IPS DF 19.7 (cell line): ENCODE measurements at places on chromosomes 7 and 10.

DNA sequence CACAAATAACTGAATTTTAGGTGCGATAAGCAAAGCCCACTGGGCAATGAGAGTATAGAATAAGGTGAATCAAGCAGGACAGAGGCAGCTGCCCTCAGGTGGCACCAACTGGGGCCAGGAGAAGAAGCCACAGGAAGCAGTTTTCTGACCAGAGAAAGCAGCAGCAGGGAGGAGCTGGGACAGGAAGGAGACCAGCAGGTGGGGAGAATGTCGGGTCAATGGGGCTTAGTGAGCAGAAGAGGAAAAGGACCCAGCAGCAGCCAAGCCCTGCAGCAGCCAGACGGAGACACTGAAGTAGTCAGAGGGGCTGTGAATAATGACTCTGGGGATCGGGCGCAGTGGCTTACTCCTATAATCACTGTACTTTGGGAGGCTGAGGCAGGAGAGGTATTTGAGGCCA lies 209.6 kb upstream of the SH2B2 start:
- peak; percentile 67 for DNase-seq

- no peak for DNase-seq
Observed at GRCh38 chr10:59027975-59028655, 148.3 kb upstream of the PHYHIPL start.

GRCh38 chr7:123522066-123522465 lies 12.3 kb downstream of the IQUB start:
- no peak for DNase-seq

DNA sequence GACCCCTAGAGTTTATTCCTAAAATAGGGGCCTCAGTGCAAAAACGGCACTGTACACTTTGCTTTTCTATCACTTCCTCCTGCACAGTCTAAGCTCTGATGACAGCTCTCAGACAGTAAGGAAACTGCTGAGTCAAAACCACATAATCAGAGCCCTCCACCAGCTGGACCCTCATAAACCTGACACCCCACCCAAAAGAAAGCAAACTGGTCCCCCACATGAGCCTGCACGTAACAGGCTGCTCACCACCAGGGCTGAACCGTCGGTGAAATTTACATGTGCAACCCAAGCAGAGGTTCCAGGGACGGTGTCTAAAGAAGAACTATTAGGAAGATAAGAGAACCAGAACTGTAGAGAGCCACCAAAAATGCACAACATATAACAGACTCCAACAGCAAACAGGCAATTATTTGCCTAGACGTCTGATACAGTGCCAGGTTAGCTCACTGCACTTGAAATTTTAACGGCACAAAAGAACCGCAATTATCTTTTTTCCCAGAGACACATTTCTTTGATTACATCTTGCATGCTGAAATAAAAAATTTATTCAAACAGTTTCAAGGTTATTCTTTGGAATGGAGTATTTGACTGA lies 19.6 kb downstream of the SGMS1 start:
- DNase-seq, result no peak

- DNase-seq, result no peak
Observed at GRCh38 chr7:323410-323809, 33.4 kb downstream of the FOXL3 start.

- no peak for DNase-seq
Observed at GRCh38 chr10:32166365-32166764, 110.1 kb upstream of the KIF5B start.

- DNase-seq, result no peak
Observed at GRCh38 chr10:62585211-62585775, 211.1 kb downstream of the ZNF365 start.
